ENCODE measurements at places on chromosomes 16 and 17.

DNA sequence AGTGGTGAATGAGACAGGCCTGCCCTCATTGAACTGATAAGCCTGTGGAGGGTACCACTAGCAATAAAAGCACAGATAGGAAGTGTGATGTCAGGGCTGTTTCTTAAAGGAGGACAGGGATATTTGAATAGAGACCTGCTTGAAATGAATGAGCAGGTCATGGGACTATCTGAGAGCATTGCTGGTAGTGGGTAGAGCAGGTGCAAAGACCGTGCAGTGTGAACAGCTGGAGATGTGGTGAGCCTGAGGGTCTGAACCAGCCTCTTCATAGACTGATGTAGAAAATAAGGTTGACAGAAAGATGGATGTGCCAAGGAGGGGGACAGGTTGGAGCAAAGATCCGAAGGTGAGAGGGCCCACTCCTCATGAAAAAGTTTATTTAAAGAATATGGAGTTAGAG, 2.4 kb downstream of the NUP93 start:
- DNase-seq: no peak

DNA sequence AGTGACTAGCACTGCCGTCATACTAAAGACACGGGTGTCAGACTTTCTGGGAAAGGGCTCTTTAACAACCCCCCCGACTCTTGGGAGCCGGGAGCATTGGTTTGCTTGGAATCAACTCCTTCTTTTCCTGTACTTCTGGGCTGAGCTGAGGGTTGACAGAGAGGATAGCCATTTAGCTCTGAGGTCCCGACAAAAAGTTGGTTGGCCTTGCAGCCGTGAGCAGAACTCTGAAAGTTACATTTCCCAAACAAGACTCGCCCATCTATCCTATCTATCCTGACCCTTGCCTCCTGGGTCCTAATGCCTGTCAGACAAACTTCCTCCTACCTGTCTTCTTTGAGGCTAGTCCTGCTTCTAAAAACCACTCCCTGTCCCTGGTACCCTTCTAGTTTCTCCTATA, 460.8 kb upstream of the TOM1L1 start:
- no peak for DNase-seq

GRCh38 chr16:26371349-26371869, 679.6 kb downstream of the HS3ST4 start:
- DNase-seq: no peak

DNA sequence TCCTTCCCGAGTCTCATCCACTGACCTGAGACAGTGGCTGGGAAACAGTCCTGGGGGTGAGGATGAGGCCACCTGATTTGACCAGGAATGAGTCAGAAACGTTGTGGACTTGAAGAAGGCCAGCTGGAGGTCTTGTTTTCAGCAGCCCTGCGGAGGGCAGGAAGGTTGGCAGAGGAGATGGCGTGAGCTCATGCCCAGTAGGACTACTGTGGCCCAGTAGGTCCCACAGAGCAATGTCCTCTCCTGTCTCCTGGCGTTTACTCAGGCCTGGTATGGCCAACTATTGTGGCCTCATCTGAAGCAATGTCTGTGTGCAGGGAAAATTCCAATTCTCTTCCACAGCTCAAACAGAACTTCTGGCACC, 84.1 kb upstream of the DNAJA2 start:
- no peak for DNase-seq

- no peak for DNase-seq
Observed at GRCh38 chr16:68236826-68237242, 907 bp upstream of the ESRP2 start.

DNA sequence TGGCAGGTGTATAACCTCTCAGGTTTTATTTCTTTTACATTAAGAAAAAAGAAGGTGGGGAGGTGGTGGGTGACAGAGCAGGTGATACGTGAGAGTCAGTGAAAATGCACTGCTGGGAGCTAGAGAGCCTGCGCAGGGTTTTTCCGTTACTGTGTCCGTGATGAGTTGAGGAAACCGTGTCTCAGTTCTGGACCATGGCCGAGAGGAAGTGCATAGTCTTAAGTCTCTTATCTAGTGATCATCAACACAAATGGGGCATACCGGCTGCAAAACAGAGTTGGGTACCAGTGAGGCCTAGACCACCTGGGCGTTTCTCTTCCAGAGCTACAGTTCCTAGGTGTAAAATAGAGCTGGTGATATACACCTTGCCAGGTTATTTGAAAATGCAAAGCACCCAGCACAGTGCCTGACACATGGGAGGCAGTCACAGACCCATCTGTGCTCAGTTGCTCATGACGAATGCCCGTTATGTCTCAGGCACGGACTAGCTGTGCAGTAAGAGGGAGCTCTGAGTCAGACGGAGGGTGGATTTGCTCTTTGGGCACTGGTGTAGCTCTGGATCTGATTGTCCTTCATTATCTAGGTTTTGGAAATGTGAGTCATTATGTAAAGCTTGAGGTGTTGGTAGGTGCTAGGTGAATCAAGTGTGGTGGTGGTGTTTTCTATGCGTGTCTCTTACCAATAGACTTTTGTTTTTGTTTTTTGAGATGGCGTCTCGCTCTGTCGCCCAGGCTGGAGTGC, 60.9 kb downstream of the RPTOR start:
- DNase-seq: peak; percentile 65

GRCh38 chr17:35900708-35901480, 20.7 kb upstream of the CCL5 start:
- DNase-seq: no peak

- no peak for DNase-seq
Observed at GRCh38 chr17:73297934-73298861, 13.6 kb downstream of the CDC42EP4 start.

DNA sequence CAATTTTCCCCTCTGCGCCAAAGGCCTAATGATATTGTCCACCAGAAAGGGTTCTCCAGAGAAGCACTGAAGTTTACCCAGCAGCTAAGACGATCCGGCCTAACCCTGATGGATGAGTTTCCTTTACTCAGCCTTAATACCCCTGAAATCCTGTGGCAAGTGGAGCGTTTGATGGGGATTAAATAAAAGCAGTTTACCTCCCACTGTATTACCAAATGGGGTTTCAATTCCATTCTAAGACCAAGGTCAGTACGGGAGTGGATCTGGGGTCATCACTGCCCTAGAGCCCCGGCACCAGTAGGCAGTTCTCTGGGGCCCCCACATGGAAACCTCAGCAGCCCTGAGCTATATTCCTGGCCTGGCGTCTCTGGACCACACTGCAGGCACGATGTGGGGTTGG, 97.1 kb upstream of the NOL11 start:
- no peak for DNase-seq

DNA sequence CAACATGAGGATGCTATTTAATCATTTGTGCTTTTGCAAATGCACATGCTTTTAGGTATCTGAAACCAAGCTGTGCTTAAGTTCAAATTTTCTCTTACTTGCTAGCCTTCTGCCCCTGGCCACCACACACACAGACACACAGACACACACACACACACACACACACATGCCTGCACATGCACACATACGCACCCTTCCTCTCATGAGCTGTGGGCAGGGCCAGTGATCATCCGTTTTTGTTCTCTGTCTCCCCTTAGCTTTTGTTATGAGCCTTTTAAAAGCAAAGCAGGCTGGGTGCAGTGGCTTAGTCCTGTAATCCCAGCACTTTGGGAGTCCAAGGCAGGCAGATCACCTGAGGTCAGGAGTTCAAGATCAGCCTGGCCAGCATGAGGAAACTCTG, 34.2 kb downstream of the CD300LF start:
- DNase-seq: no peak

DNA sequence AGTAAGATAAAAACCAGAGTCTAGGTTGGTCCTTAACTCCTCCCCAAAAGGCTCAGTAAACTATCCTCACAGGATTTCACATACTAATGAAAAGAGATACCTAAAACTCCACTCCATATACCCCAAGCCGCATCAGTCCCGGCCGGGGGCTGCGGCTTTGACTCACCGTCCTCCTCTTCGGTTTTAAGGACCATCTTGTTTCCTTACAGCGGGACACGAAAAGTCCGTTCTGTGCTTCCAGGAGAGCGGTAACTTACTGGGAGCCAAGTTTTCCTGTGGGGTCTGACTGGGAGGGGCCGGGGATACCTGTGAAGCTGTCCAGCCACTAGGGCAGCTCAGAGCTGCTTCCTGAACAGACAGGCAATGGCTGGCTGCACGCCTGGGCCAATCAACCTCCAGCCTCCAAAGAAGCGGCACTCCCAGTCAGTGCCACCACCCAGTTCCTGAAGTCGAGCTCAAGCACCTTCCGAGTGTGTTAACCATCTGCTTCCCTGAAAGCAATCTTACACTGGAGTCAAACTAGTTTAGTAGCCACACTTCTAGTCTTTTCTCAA, 45.5 kb downstream of the CYTH1 start:
- DNase-seq: peak; percentile 43

DNA sequence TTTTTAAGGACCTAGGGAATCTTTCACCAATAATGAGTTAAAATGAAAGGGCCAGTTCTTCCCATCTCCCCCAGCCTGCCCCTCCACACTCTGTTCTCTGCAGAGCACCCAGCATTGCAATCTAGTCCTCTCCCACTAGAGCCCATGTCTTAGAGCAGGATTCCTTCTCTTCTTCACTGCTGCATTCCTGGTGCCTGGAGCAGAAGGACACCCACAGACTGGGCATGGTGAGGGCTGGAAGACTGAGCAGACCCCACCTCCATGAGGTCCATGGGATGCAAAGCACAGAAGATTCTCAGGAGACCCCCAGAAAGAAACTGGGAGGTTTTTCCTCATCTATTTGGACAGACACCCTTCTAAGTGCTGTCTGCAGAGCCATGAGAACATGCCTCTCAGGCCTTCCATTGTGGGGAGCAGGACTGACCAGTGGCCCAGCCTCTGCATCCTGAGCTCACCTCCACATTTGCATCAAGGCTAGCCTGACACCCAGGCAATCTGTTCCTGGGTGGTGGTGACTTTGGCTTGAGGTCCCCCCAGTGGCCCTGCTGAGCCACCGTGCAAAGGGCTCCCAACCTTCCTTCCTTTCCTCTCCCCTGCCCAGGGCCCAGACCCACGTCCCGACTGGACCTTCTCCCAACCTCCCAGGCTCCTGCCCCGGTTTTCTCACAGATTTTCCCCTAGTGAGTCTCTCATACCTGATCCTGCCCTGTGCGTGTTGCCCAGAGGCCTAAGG, 74.2 kb upstream of the ZNF469 start:
- no peak for DNase-seq

DNA sequence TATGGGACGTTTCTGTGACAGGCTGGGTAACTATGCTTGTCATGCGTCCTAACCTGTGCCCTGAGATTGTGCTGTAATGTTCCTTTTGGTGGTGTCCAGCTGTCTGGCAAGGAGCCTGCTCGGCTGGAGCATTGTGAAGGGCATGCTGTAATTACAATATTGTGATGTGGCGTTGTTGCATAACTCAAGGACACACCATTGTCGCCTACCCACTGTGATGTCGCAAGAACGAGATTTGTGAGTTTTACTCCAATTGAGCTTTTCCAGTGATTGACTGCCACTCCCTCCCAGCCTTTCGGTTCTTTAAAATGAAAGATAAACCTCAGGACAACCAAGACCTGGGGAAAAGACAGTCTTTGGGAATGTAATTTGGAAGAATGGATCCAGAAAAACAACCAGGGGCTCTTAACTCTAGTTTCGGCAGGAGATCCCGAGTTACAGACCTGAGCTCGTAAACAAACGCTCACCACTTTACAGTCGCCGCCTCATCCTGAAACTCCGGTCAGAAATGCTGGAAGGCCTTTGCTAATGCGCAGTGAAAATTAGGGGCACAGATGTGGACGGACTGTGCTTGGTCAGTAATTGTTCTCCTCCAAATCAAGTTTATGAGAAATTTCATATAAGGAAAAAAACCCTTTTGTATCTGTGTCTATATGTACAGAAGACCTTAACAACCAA, 1.3 kb downstream of the ZNF750 start:
- DNase-seq: no peak

GRCh38 chr17:57507828-57508227, 237.3 kb downstream of the CCDC182 start:
- no peak for DNase-seq

DNA sequence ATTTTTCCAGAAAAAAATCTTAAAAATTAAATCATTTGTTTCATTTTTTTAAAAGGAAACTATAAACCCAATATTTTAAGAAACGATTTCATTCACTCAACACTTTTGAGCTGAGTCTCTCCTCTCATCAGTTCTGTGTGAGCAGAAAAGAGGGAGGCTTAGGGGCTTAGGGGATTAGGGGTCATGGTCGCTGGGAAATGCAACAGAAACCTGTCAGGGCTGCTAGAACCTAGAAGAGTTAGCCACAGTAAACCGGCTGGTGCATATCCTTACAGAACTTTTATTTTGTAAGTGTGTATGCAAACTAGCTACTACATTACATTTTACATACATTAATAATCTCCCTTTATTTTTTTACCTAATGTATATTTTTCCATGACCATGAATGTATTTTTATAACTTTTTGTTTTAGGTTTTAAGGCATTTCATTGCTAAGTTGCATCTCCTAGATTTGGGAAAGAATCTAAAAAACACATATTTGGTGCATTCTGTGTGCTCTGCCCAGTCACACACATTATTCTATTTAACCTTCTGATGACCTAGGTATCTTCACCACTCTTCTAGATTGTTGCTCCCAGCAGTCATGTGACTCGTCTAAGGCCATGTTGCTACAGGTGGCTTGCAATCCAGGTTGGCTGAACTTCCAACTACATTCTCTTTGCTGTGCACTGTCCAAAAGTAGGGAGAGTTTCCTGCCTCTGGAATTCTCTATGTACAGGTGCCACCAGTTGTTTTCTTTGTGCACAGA, 24.4 kb downstream of the TBC1D3B start:
- no peak for DNase-seq

DNA sequence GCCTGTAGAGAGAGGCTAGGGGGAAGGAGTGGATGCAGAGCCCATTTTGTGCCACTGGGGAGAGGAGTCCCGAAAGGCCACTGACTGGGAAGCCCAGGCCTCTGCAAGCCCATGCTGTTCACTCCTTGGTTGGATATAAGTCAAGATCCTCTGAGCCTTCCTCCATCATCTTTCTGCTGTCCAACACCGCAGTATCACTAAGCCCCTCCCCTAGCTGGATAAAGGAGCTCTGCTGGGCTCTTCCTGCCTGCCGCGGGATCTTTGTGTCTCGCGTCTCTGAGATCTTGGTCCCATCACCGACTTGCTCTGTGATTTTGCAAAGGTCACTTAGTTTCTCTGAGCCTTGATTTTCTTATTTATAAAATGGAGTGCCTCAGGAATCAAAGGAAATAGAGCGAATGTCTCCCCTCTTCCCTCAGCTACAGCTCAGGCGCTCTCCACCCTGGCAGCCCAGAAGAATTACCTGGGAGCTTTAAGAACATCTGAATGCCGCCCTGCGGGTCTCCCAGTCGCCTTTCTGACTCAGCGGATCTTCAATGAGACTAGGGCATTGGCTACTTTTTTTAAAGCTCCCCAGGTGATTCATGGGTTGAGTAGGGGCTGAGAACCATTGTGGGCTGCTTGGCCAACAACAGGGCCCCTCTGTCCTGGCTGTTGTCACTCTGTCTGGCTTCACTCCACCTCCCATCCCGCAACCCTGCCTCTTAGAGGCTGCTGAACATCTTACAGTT, 25.2 kb upstream of the TMEM220 start:
- no peak for DNase-seq

- no peak for DNase-seq
Observed at GRCh38 chr17:4632581-4632920, 8.9 kb downstream of the ALOX15 start.

GRCh38 chr16:27945233-27945973, 118.1 kb downstream of the GSG1L start:
- no peak for DNase-seq

GRCh38 chr17:75909812-75910274, 5.2 kb upstream of the MRPL38 start:
- no peak for DNase-seq

GRCh38 chr17:42979511-42980273, at the start of gene PTGES3L:
TSS of gene PTGES3L (minus strand) at chr17:42980080. CDS start at chr17:42980053, 27 bp downstream.
- peak; percentile 22 for DNase-seq

GRCh38 chr16:10103118-10103517, 79.1 kb downstream of the GRIN2A start:
- no peak for DNase-seq

- no peak for DNase-seq
Observed at GRCh38 chr16:15530085-15530484, 95.7 kb downstream of the BMERB1 start.

Measured in activated T-cell treated with anti-CD3 and anti-CD28 coated beads for 24 hours (primary cell).